ENCODE measurements at places on chromosomes 1 and 21. TPM values are rescaled to one million over a fixed set of nuclear protein-coding genes. Genes with fewer than 3 reads are reported as not detected.

GRCh38 chr1:185400052-185400451 lies 83.0 kb upstream of the IVNS1ABP start:
- DNase-seq: no peak

GRCh38 chr1:160247053-160247452 lies 15.3 kb downstream of the DCAF8 start:
- DNase-seq: no peak

The FAM167B gene
- total RNA-seq: 65.9 TPM

- no peak for DNase-seq
Measured at GRCh38 chr1:237867380-237867888, 23.3 kb downstream of the ZP4 start.

DNA sequence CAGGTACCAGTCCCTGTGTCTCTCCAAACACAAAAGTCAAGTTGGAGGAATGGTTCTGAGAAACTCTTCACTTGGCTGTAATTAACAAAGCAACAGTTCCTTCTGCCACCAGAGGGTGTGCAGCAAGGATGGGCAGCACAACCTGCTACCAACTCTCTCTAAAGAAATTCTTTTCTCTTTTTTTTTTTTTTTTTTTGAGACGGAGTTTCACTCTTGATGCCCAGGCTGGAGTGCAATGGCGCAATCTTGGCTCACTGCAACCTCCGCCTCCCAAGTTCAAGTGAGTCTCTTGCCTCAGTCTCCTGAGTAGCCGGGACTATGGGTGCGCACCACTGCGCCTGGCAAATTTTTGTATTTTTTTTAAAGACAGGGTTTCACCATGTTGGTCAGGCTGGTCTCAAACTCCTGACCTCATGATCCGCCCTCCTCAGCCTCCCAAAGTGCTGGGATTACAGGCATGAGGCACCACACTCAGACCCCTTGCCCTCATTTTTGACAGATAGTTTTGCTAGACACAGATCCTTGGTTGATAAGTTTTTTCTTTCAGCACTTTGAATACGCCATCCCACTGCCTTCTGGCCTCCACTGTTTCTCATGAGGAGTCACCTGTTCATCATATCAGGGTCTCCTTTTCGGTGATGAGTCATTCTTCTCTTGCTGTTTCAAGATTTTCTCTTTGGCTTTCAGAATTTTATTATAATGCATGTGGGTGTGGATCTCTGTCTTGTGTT lies 12.1 kb upstream of the DEGS1 start:
- peak; percentile 66 for DNase-seq

The MORC3 gene
- total RNA-seq: 32.3 TPM

DNA sequence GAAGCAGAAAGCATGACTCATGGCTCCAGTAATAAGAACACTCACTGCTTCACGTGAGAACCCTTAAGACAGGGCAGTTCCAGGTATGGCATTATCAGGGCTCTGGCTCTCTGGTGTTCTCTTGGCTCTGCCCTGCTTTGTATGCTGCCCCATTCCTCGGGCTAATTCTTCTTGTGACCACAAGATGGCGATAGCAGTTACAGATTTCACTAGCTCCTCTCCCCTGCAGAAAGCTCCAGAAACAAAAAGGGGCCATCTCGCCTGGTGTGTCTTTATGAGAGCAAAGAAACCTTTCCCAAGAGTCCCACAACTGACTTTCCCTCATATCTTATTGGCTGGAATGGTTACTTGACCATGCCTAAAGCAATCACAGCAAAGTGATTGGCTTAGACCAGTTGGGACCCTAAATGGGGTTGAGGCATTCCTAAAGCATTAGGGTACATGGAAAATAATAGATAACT lies 60.1 kb downstream of the F3 start:
- DNase-seq: peak; percentile 52

The RHD gene
- not detected for total RNA-seq

DNA sequence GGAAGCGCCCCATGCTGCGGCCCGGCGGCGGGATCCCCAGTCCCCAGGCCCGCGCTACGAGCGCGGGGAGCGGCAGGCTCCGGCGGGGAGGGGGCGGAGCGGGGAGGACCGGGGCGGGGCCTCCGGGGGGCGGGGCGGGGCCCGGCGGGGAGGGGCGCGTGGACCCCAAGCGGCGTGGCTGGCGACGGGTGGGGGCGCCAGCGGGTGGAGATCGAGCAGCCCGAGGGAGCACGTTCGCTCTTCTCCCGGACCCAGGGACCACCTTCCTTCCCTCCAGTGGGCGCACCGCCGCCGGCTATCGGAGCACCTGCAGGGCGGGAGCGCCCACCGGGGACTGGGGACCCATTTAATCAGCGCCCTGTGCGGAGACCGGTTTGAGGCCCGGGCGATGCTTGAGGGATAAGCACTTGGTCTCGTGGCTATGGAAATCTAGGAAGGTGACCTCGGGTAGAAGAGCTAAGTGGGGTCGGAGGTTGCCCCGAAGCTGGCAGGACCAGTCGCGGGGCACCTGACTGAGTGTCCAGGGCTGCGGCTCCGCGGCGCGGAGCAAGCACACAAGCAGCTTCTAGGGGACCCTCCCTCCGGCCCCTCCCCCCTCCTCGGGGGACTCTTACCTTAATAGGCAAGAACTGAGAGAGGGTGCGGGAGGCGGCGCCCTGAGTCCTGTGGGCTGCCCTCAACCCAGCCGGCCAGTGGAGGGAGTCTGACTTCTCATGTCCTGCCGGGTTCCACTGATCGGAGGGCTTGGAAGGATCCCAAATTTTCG lies at the start of gene TSPAN2:
Gene TSPAN2, minus strand, starts transcription at position 84 of the 766 bp plus-strand sequence. Its CDS starts 71 bp downstream, at position 13.
- DNase-seq: peak; percentile 73

GRCh38 chr1:100347009-100347966 lies 5.0 kb upstream of the CDC14A start:
- no peak for DNase-seq

DNA sequence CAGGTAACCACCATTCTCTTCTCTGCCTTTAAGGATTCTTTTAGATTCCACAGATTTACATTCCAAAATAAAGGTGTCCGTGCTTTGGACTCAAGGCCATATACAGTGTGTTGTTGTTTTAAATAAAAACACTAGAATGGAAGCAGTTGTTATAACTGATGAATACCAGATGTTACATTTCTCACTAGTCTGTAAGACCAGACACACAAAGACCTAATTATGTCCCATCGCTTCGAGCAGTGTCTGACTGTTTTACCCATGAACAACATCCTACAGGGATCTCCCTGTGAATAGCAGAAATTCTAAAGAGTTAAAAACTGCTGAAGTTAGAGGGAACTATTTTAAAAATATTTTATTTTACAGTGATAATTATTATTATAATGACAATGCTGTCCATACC lies 574.7 kb upstream of the ZP4 start:
- DNase-seq: no peak

The WNT3A gene
- 10.1 TPM for total RNA-seq

- no peak for DNase-seq
Measured at GRCh38 chr1:16410803-16411202, 26.4 kb downstream of the SPATA21 start.

GRCh38 chr1:183124259-183124658 lies 61.8 kb upstream of the LAMC2 start:
- no peak for DNase-seq

The IL20 gene
- total RNA-seq: not detected

DNA sequence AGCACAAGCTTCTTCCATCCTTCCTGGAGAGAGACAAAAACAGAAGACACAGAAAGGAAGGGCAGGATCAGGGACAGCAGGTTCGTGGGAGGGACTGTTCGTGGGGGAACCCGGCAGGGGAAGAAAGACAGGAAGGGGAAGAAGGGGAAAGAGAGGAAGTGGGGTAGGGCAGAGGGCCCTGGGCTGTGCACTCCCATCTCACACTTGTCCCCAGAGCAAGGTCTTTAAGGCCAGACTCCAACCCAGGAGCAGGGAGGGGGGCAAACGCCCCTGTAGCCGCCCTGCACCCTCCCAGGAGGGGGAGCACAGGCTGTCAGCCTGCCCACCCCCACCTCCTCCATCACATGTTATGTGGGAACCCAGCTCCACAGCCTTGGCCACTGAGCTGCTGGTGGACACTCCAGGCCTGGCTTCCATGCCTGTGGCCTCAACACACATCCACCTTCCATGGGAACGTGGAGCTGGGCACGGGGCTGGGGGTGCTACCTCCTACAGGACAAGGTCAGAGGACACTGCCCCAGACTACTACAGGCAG lies 9.3 kb downstream of the SLC19A1 start:
- DNase-seq: peak; percentile 62

The ACTL8 gene
- not detected for total RNA-seq

DNA sequence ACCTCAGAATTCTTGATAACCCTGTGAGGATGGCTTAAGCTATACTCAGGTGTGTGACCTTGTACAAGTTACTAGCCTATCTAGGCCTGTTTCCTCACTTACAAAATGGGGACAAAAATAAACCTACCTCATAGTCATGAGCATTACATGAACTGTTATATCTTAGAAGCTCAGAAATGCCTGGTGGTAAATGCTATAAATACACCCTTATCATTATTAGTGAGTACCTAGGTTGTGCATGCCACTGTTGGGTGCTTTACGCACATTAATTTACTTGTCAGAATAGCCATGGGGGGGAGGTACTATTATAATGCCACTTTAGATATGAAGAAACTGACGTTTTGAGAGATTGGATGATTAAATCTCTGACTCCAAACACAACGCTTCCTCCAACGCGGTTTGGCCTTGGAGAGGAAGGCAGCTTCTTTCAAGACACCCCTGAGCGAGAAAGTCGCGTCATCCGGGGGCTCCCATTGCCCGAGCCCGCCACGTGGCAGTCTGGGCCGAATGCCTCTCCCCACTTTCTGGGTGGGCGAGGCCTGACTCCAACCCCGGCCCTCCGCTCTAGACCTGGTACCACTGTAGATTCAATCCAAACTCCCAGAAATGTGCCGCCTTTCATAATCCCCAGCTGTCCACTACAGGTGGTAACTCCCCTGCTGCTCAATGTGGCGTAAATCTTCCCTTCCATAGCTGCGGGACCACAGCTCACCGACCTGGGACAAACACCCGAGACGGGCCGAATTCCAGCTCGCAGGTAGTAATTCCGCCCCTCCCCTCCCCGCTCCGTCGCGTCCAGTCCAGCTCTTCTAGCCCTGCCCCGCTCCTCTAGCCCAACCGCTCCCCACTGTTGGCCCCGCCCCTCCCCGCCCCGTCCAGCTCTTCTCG lies 771 bp upstream of the RAD54L start:
- DNase-seq: no peak

DNA sequence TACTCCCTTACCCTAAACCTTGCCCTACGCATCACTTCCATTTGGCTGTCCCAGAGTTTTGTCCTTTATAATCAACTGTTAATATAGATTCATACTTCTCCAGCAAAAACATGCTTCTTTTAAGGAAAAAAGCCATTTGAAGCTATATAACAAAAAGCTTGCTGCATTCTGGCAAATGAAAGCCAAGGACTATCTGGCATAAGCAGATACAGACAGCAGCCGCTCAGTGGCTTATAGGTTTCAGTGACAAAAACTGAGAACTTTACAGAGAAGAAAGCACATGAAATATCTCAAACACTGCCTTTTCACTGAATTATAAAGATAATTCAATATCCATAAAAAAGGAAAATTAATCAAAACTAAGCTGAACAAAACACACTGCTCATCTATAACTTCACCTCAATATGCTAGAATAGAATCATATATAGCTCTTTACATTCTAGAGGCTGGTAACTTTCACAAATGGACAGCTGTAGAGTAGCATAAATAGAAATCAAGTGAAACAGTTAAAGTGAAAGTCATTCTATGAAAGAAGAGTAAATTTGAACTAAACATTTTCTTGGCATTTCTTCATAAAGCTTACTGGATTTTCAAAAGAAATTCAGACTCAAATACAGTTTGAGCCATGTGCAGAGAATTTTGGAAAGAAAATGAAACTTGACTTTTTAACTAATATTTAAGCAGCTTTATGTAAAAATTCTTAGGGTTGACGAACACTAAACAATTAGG lies 19.6 kb downstream of the CDC42BPA start:
- no peak for DNase-seq
